ENCODE measurements at places on chromosomes 7 and 10. TPM values are rescaled to one million over a fixed set of nuclear protein-coding genes. Genes with fewer than 3 reads are reported as not detected.
A peak's percentile ranks its signal among the peaks of the same experiment; 100 is the strongest.

- DNase-seq = no peak
These were observed 98.0 kb downstream of the RALA start for GRCh38 chr7:39721345-39721744.

Gene DDX50
- 24.7 TPM for total RNA-seq

DNA sequence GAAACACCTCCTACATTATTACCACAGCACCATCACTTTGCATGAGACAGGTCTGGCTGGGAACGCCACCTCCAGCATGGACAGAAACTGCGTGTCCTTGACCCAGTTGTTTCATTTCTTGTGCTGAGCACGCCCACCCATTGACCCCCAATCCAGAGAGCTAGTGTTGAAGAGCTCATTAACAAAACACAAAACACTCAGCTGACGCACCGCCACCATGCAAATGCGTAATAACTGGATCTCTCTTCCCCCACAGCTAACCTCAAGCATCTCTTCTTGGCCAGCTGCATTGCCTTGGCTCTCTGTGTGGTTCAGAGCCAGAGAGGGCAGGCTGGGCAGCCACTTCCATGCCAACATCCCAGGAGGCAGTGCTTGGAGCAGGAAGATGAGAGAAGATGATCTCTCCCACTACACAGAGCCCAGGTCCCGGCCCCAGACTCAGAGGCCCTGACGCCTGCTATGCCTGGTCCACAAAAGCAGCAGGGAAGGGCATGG lies 173.5 kb downstream of the PLXNA4 start:
- no peak for DNase-seq

GRCh38 chr10:119120413-119120867 lies 16.5 kb downstream of the DENND10 start:
- no peak for DNase-seq

Gene NPY4R
- total RNA-seq = not detected

GRCh38 chr7:17279061-17279460 lies 19.4 kb upstream of the AHR start:
- DNase-seq = no peak

DNA sequence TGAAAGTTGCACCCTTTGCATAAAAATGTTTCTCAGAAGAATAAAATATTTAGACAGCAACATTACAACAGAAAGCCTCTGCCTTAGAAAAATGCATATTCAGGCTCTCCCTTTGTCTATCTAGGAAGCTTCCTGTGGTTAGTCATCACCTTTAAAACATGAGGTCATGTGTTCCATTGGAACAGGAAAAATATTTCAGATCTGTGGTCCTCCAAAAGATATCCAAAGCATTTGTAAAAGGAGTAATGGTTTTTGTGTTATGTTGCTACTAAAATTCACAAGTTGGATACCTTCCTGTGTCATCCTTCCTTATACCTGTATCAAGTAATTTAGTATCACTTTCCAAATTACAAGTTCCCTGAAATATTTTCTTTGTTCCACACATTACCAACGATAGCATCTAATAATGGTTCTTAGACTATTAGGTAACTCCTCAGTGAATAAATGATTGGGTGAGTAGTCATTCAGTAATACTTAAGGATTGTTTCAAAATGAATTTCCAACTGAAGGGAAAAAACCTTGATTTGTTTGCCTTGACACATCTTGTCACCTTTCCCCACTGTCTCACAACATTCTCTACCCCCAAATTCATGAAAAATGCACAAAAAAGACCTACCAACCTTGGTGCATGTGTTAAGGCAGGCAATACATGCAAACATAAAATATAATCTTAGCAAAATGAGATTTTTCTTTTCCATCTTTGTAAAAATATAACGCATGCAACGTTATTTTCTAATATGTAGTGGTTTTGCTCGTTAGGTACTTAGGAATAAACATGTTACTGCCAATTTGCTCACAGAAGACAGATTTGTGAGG lies 19.7 kb upstream of the RHOBTB1 start:
- no peak for DNase-seq

Gene ADAMTS14
- not detected for total RNA-seq

- DNase-seq = no peak
These were observed 80.0 kb downstream of the C7orf25 start for GRCh38 chr7:42831718-42832522.

Gene DDX56
- 72.1 TPM for total RNA-seq

Gene SDK1
- 2.4 TPM for total RNA-seq

Gene MYL10
- not detected for total RNA-seq

DNA sequence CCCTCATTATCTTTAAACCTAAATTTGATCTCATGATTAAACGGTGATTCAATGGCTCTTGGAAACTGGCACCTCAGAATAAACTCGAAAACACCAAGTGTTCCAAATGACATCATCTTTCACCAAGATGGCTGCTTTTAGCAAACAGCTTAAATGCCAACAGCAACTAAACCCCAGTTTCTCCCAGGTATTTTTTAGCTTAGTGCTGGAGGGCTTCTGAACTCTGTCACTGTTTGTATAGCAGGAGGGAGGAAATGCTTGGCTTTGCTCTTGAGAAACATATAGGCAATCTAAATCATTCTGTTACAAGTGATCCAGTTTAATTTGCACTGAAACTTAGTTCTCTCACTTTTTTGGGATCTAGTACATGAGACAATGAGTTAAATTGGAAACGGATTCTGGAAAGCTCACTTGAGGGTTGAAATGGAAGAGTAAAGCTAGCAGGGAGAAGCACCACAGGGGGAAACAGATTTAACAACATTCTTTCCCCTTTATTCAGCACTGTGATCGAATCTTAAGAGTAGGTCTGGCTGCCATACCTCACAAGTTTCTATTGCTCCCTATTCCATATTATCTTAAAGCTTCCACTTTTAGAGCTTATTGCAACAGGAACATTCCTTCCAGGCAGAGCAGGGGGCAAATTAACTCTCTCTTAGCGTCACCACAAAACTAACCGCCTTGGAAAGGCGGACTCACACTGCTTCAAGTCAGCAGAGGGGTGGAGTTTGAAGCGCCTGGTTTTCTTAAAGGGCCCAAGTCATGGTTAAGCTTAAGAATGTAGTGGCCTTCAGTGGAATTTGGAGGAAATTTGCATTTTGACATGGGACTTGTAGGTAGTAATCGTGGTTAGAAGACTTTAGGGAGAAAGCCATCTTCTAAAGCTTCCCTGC lies 1.8 kb upstream of the CCDC6 start:
- peak; percentile 33 for DNase-seq

- no peak for DNase-seq
These were observed 12.3 kb downstream of the DDC start for GRCh38 chr7:50552921-50553320.

- DNase-seq = no peak
These were observed 64.8 kb upstream of the LOXL4 start for GRCh38 chr10:98332623-98333269.

Gene WDR86
- 0.34 TPM for total RNA-seq

Gene CALCR
- 1.0 TPM for total RNA-seq

Gene CFAP58
- total RNA-seq = 0.74 TPM

GRCh38 chr7:8881916-8882315 lies 448.5 kb downstream of the NXPH1 start:
- DNase-seq = no peak

Gene ACSM6
- not detected for total RNA-seq

DNA sequence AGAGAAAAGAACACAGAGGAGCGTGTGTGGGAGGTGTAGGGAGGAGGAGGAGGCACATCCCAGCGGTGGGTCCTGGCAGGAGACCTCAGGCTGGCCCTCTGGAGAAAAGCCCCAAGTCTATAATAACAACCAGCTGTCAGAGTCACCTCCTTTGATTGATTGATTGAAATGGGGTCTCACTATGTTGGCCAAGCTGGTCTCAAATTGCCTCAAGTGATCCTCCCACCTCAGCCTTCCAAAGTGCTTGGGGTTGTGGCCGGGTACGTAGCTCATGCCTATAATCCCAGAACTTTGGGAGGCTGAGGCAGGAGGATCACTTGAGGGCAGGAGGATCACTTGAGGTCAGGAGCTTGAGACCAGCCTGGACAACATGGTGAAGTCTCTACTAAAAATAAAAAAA lies 103.0 kb upstream of the ANLN start:
- no peak for DNase-seq

Gene RAPGEF5
- total RNA-seq = 5.5 TPM

DNA sequence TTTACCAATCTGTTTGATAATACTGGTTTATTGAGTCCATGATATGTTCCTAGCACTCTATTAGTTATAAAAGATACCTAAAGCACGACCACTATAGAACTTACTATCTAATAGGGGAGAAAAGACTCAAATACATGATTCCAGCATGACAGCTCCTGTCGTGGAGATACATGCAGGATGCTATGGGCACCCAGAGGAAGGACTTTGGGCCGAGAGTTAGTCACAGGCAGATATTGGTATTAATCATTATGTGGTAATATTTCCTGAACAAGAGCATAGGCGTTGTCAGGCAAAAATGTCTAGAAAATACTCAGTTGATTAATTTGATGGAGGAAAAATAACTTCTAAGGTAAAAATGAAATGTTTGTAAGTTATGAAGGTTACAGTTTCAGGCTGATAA lies 31.8 kb downstream of the CNNM2 start:
- no peak for DNase-seq

DNA sequence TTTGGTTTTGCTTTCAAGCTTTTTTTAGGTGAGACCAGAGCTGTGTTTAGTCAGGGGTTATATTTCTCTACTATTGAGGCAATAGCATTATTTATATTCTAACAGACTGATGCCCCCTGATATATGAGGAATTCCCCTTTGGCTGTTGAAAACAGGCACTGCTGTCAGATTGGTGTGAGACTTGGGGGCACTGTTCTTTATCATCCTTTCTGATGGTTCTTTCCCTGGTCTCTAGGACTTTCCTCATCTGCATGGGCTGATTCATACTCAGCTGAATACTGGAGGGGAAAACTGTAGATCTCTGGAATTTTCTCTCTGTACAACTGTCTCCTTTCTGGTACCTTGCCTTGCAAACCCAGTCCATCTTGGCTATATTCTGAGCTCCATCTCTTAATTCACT lies 10.0 kb upstream of the ICA1 start:
- no peak for DNase-seq

- no peak for DNase-seq
These were observed 9.2 kb downstream of the CLEC2L start for GRCh38 chr7:139532636-139533155.

DNA sequence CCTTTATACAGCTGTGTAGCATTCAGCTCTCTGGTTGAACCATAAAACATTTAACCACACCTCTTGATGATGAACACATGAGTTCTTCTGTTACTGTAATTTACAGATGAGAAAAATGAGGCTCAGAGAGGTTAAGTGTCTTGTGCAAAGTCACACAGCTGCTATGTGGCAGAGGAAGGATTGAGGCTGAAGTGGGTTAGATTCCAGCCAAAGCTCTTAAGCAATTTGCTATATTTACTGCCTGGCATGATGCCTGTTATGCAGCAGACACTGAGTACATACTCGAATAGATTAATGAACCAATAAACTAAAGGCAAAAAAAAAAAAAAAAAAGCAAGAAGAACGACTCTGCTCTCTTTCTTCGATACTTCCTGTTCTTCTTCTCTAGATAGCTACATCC lies 35.7 kb downstream of the GFRA1 start:
- DNase-seq = no peak

Gene KDM7A
- 59.4 TPM for total RNA-seq

- DNase-seq = peak; percentile 44
These were observed 40.5 kb upstream of the PPIF start for GRCh38 chr10:79306644-79307220.

- DNase-seq = no peak
These were observed 1.0 kb downstream of the TWIST1 start for GRCh38 chr7:19116121-19117090.

DNA sequence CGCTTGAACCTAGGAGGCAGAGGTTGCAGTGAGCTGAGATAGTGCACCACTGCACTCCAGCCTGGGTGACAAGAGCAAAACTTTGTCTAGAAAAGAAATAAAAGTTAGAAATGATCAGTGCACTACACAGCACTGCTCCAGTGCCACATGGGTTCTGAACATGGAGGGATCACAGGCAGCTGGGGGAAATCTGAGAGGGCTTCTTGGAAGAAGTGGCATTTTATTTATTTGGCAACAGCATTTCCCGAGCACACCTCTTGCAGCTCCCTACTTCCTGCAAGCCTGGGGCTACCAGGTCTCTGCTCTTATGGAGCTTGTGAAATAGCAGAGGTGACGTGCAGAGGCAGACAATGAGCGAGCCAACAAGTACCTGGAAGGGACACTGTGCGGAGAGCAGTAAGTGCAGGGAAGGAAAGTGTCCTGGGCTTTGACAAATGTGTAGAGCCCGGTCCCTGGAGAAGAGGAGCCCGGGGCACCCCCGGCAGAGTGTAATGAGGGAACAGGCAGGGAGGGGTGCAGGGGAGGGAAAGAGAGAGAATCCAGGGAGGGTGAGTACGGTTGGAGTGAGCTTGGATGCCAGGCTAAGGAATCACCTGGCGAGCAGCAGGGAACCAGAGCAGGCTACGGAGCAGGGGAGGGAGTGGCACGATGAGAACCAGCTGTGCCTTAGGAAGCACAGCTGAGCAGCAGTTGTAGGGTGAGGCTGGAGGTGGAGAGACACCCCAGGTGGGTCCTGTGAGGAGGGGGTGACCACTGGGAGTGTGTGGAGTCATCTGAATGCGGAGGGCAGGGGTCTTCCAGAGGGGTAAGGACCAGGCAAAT lies 104.6 kb upstream of the CTBP2 start:
- DNase-seq = no peak

- DNase-seq = no peak
These were observed 17.2 kb downstream of the SGPL1 start for GRCh38 chr10:70832852-70833528.

- peak; percentile 74 for DNase-seq
These were observed 110.4 kb downstream of the TCF7L2 start for GRCh38 chr10:113060201-113061053.

DNA sequence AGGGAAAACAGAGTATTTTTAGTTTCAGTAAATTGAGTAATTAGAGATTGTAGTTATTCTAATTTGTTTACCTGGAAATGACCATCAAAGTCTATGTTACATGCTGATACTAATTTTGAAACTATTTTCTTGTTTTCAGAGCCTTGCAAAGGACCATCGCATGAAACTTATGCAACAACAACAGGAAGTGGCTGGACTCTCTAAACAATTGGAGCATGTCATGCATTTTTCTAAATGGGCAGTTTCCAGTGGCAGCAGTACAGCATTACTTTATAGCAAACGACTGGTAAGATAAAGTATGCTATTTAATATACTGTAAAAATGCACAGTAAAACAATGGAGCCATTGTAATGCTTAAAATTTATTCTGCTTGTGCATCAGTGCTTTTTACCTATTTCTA lies 78.5 kb downstream of the TRIM24 start:
- DNase-seq = no peak

DNA sequence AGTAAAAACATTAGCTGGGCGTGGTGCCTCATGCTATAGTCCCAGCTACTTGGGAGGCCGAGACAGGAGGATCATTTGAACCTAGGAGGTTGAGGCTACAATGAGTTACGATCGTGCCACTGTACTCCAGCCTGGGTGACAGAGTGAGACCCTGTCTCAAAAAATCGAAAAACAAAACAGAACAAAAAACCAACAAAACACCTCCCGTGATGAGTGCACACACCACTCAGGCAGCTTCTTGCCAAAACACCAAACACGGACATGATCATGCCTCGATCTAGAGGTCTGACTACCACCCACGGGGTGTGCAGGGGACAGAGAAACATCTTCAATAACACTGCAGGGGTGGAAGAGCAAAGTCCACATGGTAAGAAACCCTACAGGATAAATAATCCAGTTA lies 44.4 kb downstream of the AMZ1 start:
- DNase-seq = no peak

Gene KEL
- not detected for total RNA-seq
